GM12878 (cell line): ENCODE measurements at places on chromosomes 16 and 17. TPM values are rescaled to one million over a fixed set of nuclear protein-coding genes. Genes with fewer than 3 reads are reported as not detected.

- no peak for DNase-seq
These were observed 47.7 kb downstream of the CCDC42 start for GRCh38 chr17:8696906-8697305.

Gene NPIPB13
- 2.1 and 6.6 TPM in 2 replicates for total RNA-seq

Gene TBC1D28
- total RNA-seq: not detected in 2 replicates

Gene CYBA
- 373 and 384 TPM in 2 replicates for total RNA-seq

DNA sequence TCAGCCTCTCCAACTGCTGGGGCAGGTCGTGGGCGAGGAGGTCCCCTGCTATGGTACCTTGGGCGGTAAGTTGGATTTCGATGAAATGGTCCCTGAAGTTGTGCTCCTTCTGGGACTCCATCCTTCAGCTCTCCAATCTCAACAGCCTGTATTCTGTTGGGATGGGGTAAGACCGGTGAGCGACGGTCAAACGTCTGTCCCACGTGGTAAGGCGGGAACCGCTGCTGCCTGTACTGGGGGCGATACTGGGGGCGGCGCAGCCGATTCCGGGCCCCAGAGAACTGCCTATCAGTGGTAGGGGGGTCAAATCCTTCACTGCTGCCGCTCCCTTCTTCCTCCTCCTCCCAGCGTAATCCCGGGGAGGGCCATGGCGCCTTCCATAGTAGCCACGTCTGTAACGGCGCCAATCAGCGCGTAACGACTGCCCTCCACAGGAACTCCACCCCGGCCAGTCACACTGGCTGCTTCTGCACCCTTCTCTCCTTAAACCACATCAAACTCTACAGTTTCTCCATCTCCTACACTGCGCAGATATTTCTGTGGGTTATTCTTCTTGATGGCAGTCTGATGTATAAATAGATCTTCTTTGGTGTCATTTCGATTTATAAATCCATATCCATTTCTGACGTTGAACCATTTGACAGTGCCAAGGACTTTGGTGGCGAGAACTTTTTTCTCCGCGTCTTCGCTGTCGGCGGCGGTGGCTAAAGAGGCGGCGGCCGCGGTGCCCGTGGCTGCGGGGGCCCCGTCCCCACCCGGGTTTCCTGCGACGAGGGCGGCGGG is 41.1 kb downstream of the AHSP start:
- no peak for DNase-seq

DNA sequence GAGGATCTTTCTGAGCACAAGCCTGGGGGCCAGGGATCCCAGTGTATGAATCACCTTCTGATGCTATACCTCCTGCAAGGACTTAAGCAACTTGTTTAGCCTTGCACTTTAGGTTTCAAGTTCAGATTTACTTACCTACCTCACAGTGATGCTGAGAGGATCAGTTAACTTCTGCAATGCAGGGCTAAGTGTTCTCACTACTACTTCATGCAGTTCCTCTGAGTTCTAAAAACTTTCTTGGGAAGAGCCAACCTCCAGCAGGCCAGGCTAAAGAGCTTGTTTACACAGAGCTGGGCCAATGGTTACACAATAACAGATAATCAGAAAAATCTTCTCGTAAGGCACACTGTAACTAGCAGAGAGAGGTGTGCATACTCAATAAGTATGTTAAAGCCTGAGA is 13.0 kb downstream of the VEZF1 start:
- DNase-seq: no peak

Gene GNAO1
- total RNA-seq: 0.05 TPM in 1 of 2 replicates, not detected in the other

Gene CDH13
- not detected in 2 replicates for total RNA-seq

DNA sequence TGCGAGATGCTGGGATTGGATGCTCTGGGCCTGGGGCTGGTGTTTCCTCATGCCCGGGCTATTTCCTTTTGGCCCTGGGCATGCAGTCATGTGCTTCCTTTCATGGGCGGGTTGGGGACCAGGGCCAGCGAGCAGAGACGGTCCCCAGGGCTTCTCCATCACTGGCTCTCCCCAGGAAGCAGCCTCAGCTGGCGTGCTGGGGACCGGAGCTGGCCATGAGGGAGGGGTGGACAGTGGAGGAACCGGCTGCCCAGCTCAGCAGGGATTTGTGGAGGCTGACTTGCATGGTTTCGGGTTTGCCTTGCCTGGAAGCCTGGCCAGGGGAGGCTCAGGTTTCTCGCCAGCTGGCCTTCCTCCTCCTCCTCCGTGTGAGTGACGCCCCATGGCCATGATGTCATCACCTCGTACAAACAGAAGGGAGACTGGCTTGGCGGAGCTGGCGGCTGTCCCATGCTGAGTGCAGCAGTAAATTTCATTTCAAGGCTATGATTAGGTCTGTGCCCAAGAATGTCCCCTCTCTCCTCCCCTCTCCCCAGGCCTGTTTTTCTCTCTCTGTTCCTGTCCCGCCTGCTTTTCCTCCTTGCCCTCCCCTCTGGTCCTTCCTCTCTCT is 8.9 kb upstream of the TIMP2 start:
- no peak for DNase-seq

- DNase-seq: no peak
These were observed 32.9 kb downstream of the SNX29 start for GRCh38 chr16:12009462-12009861.

GRCh38 chr16:2481676-2482075 is 6.7 kb downstream of the TBC1D24 start:
- no peak for DNase-seq
